ENCODE measurements at places on chromosomes 12 and 14. TPM values are rescaled to one million over a fixed set of nuclear protein-coding genes. Genes with fewer than 3 reads are reported as not detected.

Gene FAM161B
- 3.0 TPM for total RNA-seq

Gene VWF
- 0.70 TPM for total RNA-seq

Gene FAM222A
- 7.9 TPM for total RNA-seq

Gene NKX2-1
- 7.4 TPM for total RNA-seq

Gene EFS
- total RNA-seq = 59.3 TPM

Gene AKAP3
- 7.6 TPM for total RNA-seq

Gene CDCA3
- total RNA-seq = 31.7 TPM

Gene GPR84
- not detected for total RNA-seq

Gene PTGDR
- 0.38 TPM for total RNA-seq

Gene SLC5A8
- total RNA-seq = 1.0 TPM

Gene GALNT9
- 1.6 TPM for total RNA-seq

Gene PLEKHG7
- not detected for total RNA-seq

Gene GPR162
- 17.8 TPM for total RNA-seq

Gene SRP54
- total RNA-seq = 52.4 TPM

Gene FGF23
- 0.10 TPM for total RNA-seq

Gene LRRK2
- 1.4 TPM for total RNA-seq

- no peak for DNase-seq
Measured at GRCh38 chr12:96698521-96698920, 208.5 kb upstream of the NEDD1 start.

- DNase-seq = no peak
Measured at GRCh38 chr12:14664434-14665023, 31.9 kb downstream of the GUCY2C start.

GRCh38 chr12:93419388-93420034, 22.2 kb downstream of the UBE2N start:
- DNase-seq = no peak

DNA sequence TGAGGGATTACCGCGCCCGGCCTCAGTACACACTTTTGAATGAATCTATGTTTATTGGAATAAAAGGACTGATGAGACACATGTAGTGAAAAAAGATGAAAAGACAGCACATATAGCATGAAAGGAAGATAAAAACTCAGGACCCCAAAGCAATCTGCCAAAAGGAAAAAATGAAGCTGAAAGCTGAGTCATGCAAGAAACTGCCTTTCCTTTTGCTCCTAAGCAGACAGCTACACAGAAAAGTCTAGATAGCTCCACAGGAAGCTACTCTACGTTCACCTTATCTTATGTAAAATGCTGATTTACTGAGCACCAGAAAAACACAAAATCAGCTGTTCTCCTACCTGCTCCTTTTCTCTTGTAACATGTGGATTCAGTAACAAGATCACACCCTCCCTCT, 128.4 kb downstream of the NTF3 start:
- DNase-seq = no peak

DNA sequence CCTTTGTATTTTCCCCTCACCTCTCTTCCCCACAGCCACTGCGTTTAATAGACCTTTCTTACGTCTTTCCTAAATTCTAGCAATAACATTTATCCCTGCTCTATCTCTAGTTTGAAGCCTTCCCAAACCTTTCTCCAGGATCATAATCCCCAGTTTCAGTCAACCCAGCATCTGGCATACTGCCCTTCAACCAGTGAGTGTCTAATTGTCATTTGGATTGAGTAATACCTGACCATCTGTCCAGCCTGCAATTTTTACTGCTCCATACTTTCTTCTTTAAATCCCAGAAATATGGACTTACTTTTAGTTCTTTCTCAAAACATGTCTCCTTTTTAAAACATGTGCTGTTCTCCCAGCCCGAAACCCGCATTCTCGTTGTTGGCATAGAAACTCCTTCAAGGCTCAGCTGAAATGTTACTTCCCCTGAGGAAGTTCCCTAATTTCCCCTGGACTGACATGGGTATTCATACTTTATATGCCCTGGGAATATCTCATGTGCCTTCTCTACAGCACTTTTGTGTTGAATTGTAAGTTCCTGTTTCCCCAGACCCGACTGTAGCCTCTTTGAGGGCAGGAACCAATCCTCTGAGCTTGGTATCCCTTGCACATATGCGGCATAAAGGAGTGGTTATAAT, 65.1 kb upstream of the ETV6 start:
- DNase-seq = no peak

DNA sequence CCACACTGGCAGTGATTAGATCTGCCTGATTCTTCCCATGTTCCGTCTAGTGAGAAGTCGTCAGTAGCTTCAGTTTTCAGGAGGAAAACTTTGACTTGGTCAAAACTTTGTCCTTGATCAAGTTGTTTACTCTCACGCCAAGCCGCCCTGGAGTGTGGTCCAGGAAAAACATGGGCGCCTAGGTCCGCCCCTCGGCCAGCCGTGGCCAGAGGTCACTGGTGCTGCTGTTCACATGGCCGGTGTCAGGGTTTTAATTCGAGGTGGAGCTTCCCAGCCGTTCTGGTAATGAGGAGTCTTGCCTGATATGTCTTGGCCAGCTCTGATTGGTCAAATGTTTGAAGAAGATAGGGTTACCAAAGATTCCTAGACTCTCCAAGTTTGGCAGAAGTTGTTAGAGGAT, 71.5 kb downstream of the PPP2R5C start:
- no peak for DNase-seq

GRCh38 chr12:59084511-59085375, 164.4 kb upstream of the LRIG3 start:
- DNase-seq = peak; percentile 72

GRCh38 chr14:68109132-68109900, 289.7 kb downstream of the RAD51B start:
- DNase-seq = no peak

GRCh38 chr14:64467566-64467965, 2.3 kb downstream of the AKAP5 start:
- DNase-seq = no peak

DNA sequence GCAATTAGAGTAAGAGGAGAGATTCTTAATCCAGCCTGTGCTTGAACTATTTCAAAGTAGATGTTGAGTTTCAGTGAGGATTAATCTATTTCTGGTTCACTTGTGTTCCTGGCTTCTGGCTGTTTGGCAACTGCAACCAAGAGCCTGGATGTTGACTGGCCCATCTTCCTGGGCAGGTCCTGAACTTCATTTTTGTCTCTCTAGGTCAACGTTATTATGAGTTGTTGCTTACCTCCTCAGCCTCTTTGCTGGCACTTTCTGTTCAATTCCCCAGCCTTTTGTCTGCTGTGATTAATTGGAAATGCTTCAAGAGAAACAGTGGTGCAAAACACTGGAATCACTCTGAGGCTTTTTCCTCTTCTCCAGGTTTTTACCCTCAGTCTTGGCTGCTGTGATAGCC, 56.8 kb downstream of the TMEM132D start:
- DNase-seq = no peak

- DNase-seq = no peak
Measured at GRCh38 chr12:57733928-57734327, 4.6 kb downstream of the AGAP2 start.

DNA sequence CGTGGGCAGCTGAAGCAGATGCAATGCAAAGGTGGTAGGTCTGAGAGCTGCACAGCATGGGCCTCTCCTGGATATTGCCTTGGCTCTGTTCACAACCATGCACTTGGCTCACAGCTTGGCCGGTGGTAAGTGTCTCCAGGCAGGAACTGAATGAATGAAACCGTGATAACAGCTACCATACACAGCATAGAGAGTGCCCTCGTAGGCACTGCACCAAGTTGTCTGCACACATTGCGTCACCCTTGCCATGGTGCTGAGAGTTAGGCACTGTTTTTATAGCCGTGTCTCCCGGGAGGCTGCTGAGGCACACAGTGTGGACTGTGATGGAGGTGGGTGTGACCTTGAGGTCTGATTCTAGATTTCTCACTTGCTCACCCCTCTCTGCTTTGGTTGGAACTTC, 157.6 kb upstream of the VASH1 start:
- no peak for DNase-seq

DNA sequence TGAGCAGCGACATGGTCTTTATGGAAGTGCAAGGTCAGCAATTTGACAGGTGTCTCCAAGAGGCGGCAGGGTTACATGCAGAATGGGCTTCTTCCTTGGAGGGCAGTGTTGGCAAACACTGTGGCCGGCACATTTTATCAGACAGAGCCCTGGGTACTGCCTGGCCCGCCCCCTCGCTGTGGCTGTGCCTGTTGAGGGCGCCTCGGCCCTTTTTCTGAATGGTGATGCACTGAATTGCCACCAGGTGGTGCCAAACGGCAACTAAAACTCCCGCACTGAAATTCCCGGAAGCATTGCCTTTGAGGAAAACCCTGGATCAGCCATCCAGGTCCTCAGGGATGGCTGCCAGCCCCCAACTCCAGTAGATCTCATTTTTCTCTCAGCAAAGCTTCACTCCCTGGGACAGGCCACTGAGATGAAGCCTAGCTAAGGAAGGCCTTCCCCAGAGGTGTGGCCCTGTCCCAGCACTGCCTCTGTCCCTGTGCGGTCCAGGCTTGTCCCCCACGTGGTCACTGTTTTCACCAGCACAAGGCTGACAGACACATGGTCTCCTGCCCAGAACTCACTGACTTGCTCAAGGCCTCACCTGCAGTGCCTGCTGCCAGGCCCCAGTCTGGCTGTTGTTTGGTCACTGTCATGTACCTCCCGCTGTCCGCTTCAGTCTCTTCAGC, 73.6 kb downstream of the TESC start:
- DNase-seq = no peak

GRCh38 chr12:112163471-112163991, 38.2 kb downstream of the TRAFD1 start:
- DNase-seq = no peak

- no peak for DNase-seq
Measured at GRCh38 chr12:67062193-67062592, 207.0 kb upstream of the CAND1 start.

- no peak for DNase-seq
Measured at GRCh38 chr14:65045006-65045405, 57.3 kb downstream of the MAX start.

GRCh38 chr12:108635201-108635996, 1.7 kb upstream of the SELPLG start:
- DNase-seq = no peak

GRCh38 chr12:68675101-68675842, 11.5 kb upstream of the NUP107 start:
- DNase-seq = no peak

GRCh38 chr12:125194163-125194773, 129.0 kb downstream of the AACS start:
- no peak for DNase-seq

- DNase-seq = no peak
Measured at GRCh38 chr12:102461501-102461900, 18.9 kb downstream of the IGF1 start.

- no peak for DNase-seq
Measured at GRCh38 chr12:114302117-114302516, 103.8 kb downstream of the TBX5 start.

DNA sequence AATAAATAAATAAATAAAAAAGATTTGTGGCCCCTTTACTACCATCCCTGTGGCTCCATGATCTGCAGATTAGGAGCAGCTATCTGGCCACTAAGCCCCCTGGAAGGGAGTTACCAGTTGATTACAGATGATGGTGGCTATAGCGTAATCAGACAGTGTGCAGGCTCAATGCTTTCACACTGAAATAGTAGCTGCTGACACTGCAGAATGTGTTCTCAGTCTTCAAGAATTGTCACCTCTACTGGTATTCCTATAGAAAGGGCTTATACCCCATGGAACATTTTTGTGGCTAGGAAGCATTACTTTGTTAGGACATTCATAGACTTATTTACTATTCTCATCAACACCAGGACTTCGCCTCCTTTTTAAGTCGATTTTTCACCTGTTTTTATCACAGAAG, 30.9 kb downstream of the DCAF4 start:
- no peak for DNase-seq

GRCh38 chr14:87179936-87180335, 813.0 kb downstream of the GALC start:
- no peak for DNase-seq
